H7 (cell line): ENCODE measurements at places on chromosomes 7 and 10.

DNA sequence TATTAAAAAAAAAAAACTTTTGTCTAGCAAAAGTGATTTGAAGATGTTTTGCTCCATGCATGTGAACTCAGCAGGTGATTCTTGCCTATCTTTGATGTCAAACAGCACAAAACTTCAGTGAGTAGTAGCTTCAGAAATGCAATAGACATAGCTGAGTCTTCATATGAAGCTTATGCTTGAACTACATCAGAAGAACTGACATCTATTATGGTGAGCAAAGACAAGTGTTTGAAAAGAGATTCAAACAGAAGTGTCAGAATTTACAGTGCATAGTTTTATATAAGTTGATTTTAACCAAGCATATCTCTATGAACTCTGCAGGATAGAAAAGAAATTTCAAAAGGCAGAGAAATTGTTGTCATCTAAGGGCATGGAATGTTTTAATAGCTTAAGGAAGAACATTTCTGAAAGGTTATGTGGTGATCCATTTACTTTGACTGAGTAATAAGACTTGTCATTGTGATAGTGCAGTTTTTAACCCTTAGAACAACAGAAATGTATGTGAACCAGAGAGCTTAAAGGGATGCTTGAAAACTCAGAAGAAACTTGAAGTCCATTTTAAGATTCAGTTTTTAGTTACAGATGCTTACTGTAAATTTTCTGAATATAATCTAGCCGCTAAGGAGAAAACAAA lies 351.4 kb downstream of the MDFIC start:
- DNase-seq = no peak

GRCh38 chr10:77983384-77984341 lies 45.7 kb downstream of the POLR3A start:
- DNase-seq = no peak

DNA sequence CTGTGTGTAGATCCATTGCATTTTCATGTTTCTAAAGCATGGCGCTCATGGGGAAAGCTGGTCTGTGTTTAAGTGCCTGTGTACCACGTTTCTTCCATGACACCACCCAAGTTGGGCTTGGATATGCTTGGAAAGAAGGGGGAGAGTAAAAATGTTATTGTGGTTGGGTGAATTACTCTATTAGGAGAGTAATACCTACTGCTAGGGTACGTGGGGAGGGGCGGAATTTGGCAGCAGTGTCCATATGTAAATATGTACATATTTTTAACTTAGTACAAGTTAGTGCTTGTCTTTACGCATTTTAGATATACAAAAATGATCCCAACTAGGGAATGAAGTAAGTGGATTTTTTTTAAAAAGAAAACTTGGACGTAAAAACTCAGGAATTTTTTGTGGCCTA lies 42.9 kb upstream of the SAMD8 start:
- no peak for DNase-seq

GRCh38 chr7:94314413-94315410 lies 80.0 kb upstream of the COL1A2 start:
- DNase-seq = no peak

DNA sequence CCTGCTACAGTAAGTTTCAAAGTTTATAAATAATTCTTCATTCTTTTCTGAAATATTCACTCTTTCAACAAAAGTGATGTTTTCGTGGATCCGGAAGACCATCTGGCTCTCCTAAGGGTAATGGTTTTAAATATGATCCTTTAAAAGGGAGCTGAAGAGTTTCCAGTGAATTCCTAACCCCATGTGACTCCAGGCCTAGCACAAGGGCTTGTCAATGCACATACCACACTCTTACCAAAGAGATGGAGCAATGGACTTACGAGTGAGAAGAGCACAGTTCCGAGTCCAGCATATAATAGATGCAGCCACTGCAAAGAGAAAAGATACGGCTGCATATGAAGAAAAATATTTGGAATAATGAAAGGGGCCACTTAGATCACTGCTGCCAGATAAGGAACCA lies 32.1 kb upstream of the GATAD1 start:
- DNase-seq = no peak

GRCh38 chr7:30114536-30115238 lies 20.1 kb upstream of the MTURN start:
- DNase-seq = no peak

GRCh38 chr10:119206603-119207365 lies 587 bp upstream of the GRK5 start:
- peak; percentile 93 for DNase-seq

GRCh38 chr10:73914036-73914435 lies 3.1 kb downstream of the PLAU start:
- peak; percentile 56 for DNase-seq

GRCh38 chr7:69517985-69518704 lies 80.1 kb upstream of the AUTS2 start:
- peak; percentile 64 for DNase-seq

DNA sequence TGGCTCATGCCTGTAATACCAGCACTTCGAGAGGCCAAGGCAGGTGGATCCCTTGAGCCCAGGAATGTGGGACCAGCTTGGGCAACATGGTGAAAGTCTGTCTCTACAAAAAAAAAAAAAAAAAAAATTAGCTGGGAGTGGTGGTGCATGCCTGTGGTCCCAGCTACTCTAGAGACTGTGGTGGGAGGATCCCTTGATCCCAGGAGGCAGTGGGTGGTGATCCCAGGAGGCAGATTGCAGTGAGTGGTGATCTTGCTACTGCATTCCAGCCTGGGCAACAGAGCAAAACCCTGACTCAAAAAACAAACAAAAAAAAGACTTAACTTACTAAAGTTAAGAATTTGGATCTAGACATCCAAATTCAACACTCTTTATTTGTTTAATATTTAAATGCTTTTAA lies 10.2 kb upstream of the ADO start:
- DNase-seq = no peak
